Esophagus muscularis mucosa (tissue), 4 donors: ENCODE measurements at places on chromosomes 11 and 22. TPM values are rescaled to one million over a fixed set of nuclear protein-coding genes. Genes with fewer than 3 reads are reported as not detected.

The DGCR6 gene
- 1.2 TPM for total RNA-seq

The OR5B21 gene
- total RNA-seq: not detected

DNA sequence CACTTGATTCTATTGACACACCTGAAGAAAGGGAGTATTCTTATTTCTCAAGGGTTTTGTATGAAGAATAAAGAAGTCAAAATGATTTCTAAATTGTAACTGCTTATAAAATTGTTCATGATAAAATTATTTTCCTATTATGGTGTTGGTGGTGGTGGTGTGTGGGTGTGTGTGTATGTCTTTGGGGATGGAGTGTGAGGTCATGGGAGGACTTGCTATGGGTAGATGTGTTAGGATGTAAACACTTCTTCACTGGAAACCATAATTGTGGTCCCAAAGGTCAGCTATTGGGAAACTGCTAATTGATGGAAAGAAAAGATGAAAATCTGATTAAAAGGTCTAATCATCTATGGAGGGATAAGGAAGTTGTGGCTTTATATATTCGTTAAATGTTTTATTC, 5.1 kb downstream of the TRIM22 start:
- peak; percentile 10 for DNase-seq

- DNase-seq: no peak
Measured at GRCh38 chr11:12292766-12293165, 84.6 kb upstream of the PARVA start.

- no peak for DNase-seq
Measured at GRCh38 chr22:21834869-21835268, 32.6 kb downstream of the MAPK1 start.

The TREH gene
- not detected for total RNA-seq

- DNase-seq: no peak
Measured at GRCh38 chr11:105049481-105049880, 4.3 kb upstream of the CARD16 start.

GRCh38 chr11:67238894-67239782, 27.1 kb upstream of the GRK2 start:
- DNase-seq: no peak

DNA sequence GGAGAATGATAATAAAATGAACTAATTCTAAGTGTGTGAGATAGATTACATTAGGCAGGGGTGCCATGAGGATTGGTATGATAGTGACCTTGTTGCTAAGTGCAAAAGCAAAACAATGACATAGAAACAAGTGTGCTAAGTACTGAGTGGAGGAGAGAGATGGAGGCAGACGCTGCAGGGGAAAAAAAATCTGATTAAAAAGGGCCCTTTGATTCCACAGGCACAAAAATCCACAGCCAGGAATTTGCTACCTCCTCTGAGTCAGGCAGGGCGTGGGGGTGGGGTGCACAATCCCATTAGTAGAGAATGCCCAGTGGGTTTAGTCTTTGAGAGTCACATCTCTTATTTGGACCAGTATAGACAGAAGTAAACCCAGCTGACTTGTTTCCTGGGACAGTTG, at the start of gene CNTF:
TSS of gene CNTF (plus strand) at position 322 of the 400 bp plus-strand sequence. CDS start 88 bp downstream, outside the sequence.
- no peak for DNase-seq

The GAL3ST1 gene
- total RNA-seq: 2.1 TPM

DNA sequence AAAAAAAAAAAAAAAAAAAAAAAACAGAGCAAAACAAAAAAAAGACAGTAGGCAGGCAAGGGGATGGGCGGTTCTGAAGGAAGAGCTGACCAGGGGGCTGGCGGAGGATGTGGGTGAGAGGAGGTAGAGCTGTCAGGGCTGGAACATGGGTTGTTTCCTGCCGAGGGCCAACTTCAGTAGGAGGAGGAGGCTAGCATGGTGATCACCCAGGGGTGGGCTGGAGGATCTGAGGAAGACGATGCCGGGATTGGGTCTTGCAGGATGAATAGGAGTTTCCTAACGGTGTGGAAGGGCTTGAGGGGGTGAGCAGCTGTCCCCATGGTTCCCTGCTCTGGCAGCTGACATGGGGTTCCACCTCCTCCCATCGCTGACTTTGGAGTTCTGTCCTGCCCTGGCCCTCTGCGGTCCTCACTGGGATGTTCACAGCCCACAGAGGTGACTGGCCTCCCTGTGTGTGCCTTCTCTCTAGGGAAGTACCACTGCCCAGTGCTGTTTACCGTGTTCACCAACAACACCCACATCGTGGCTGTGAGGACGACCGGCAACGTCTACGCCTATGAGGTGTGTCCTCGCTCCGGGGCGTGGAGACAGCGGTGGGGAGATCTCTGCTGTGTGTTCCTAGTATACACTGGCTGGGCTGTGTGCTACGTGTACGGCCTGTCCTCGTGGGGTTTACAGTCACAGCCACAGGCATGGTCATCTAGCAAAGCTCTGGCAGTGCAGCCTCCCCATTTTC, 15.2 kb downstream of the PPIL2 start:
- no peak for DNase-seq

DNA sequence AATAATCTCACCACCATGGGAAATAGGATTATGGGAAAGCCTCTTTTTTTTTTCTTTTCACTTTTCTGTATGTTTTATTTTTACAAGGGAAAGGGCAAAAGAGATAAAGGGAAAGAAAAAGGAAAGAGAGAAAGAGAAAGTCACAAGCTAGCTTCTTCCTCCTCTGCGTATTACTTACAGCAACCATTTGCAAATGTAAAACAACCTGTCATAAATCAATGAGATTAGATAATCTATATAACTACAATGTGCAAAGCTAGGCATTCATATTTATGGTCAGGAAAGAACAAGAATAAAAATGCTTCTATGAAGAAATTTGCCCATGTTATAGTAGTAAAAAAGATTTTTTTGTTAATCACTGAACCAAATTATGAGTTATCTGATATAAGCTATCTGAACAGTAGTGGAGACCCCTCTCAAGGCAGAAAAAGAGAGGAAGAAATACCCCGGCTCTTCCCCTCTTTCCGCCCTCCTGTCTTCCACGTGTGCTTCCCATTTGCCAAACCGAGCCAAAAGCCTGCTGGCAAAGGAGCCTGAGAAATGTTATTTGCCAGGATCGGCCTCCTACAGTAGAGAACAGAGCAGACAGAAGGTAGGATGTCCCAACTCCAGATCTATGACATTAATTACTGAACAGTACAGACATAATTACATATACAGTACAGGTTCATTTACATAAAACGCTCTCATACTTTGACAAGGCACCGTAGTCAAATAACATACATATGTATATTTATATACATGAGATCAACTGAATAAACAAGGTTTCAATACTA, 50.2 kb downstream of the ARHGAP32 start:
- DNase-seq: no peak

GRCh38 chr11:77090373-77091111, 12.1 kb upstream of the OMP start:
- no peak for DNase-seq

- DNase-seq: no peak
Measured at GRCh38 chr11:3021125-3021524, 29.0 kb upstream of the NAP1L4 start.

DNA sequence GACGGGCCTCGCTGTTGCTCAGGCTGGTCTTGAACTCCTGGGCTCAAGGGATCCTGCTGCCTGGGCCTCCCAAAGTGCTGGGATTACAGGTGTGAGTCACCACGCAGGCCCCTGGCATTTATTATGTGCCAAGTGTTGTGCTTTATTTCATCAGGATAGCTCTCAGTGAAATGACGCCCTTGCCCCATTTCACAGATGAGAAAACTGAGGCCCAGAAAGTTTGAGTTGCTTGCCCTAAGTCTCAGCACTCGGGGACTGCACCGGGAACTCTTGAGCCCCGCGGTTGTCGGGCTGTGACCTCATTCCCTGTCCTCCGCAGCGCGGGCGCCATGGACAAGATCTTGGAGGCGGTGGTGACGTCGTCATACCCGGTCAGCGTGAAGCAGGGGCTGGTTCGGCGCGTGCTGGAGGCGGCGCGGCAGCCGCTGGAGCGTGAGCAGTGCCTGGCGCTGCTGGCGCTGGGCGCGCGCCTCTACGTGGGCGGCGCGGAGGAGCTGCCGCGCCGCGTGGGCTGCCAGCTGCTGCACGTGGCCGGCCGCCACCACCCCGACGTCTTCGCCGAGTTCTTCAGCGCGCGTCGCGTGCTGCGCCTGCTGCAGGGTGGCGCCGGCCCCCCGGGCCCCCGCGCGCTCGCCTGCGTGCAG, 7.3 kb downstream of the USP35 start:
- DNase-seq: no peak

GRCh38 chr11:93330446-93330984, at the start of gene DEUP1:
Gene DEUP1 (plus strand): TSS chr11:93330742. CDS start chr11:93332260, 1,518 bp downstream.
- DNase-seq: no peak

DNA sequence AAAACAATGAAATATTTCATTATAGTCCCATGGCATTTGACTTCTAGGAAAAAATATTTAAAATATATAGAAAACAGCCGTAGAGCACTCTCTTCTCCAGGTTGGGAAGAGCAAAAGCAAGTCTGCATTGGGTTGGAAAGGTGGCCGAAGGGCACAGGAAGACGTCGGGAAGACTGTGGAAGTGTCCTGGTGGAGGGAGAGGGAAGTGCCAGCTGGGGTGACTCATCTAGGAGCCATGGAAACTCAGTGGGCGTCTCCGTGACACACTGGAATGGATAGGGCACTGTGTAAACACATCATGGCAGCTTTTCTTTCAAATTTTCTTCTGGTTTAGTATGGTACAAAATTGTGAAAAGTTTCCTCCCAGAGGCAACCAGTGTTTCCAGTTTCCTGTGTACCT, 12.7 kb downstream of the GTPBP1 start:
- DNase-seq: no peak

DNA sequence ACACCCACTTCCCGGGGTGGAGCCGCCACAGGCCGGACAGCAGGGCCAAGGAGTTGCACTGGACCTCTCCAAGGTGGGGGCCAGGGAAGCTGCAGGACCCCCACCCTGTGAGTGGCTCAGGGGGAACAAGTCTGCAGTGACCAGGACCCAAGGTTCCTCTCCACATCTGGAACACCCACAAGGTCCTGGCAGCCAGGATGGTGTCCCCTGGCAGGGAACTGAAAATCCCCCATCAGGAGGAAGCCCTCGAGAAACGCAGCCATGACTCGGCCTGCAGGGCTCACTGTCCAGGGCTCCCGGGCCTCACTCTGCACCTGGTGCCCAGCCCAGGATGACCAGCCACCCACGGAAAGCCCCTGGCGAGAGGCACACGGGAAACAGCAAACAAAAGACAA, 11.5 kb downstream of the RNH1 start:
- DNase-seq: no peak

DNA sequence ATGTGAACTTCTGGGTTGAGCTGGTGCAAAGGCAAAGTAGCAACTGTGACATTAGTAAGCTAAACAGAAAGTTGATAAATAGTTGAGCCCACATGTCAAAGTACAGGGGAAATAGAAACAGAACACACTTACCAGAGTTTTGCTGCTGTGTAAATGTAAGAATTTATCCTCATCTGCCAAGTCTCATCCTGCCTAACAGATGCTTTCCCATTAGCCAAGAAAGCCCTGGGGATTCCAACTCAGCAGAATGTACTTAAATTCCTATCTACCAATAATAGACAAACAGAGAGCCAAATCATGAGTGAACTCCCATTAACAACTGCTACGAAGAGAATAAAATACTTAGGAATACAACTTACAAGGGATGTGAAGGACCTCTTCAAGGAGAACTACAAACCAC, 7.3 kb upstream of the OR51A2 start:
- DNase-seq: no peak

DNA sequence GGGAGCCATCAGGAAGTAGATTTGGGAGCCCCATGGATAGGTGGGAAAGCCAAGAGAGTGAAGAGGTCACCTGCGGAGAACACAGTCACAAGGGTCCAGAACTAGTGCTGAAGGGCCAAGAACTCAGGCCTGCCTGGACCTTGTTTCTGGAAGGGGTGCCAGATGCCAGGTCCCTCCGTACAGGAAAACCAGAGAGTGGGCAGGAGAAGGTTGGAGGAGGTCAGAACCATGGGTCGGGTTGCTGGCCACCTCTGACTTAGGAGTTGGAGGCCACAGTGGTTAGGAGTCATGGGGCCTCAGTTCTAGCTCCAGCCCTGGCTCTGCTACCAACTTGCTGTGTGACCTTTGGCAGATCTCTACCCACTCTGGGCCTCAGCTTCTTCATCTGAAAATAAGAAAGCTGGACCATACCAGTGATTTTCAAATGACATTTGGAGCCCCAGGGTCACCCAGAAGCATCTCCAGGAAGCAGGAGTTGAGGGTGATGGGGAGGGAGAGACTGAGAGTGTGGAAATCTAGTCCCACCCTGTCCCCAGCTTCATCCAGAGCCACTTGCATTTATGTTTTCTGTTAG, 20.8 kb upstream of the TUB start:
- no peak for DNase-seq

- DNase-seq: no peak
Measured at GRCh38 chr22:44677353-44677840, 24.6 kb upstream of the PRR5 start.

DNA sequence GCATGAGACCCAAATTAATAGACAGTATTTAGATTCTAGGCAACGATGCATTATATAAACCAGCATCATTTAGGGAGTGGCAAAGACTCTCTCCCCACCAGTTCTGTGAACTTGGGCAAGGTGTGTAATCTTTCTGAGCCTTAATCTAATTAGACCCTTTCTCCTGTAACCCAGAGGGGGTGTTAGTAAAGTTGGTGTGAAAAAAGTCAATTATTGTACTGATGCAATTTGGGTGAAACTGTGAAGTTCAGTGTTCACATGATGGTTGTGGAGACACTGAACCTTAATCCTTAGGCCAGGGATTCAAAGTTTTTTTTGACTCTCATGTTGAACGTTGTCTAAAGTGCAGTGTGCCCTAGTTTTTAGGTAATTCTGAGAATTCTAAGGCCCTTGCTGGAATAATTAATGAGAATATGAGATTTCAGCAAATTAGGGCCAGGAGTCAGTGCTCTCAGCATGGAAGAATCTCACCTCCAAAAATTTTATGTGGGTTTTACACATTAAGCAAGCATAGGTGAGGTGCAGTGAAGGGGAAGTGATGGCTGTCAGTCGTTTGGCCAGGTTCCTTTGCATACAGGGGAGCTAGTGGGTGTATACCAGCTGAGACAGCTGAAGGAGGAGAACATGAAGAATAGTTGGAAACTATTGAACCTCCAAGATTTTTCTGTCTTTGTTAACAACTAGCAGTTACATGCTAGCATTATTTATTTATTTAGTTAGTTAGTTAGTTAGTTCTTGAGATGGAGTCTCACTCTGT, 94.2 kb downstream of the PTPRJ start:
- no peak for DNase-seq

DNA sequence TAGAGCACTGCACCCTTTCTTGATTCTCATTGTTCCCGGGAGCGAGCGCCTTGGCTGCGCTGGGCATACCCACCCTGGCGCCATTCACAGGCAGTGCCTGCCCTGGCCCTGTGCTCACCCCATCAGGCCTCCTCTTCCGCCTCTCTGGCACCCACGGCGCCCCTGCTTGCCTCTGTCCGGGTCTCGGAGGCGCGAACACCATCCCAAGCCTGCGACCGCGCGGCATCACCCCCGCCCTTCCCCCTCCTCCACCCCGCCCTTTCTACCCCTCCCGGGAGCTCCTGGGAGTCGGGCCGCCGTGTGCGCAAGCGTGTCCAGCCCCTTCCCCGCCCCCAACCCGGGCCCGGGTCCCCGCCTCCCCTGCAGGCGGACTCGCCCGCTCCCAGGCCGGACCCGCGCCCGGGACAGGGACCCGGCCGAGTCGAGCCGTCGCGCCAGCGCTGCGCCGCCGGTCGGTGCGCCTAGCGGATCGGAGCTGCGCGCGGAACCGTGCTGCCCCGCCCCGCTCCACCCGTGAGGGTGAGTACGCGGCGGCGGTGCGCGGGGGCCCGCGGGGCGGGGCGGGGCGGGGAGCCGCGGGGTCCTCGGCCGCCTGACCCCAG, at the start of gene ST3GAL4:
TSS of gene ST3GAL4 (plus strand) at position 363 of the 602 bp plus-strand sequence. CDS start 50,470 bp downstream, outside the sequence.
- no peak for DNase-seq

GRCh38 chr11:67638535-67639437, 777 bp downstream of the TBX10 start:
- DNase-seq: no peak
